Stimulated activated CD8-positive, alpha-beta memory T cell treated with anti-CD3 and anti-CD28 coated beads, Interleukin-2, amount 100 ng/mL, for 48 hours (primary cell): ENCODE measurements at places on chromosomes 7 and 10.

- no peak for DNase-seq
Measured at GRCh38 chr10:50248598-50248997, 2.7 kb downstream of the ASAH2 start.

DNA sequence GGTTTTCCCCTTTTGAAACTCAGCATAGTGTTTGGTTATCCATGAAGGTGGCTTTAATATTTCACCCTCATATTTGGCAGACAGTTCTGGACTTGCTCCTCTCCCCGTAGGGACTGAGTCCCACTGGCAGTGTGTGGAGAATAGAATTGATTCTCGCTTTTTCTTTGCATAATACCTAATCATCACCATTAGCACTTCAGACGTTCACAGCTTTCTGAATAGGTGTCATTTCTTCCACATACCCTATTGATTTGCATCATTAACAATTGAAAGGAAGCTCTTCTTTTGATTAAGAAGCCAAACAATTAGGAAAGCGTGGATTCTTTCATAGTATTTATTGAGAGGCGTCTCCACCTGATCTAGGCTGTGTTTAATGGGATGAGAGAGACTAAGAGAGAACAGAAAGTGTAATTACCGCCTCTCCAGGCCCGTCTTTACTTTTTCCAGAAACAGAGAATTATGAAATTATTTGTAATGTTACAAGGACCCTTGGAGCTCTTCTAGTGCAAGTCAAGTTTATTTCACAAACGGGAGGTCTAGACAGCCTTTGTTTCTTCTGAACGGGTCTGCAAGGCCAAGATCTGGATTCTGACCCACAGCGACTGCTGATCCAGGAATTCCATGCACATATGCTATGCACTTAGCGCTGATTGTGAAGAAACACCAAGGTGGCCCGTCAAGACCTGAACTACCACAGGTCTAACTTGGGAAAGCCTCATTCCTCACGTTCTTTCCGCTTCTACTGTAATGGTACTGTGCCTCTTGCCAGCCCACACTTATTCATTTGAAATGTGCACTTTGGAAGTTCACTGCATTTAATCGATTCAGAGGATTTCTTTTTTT lies 249.9 kb upstream of the C7orf33 start:
- no peak for DNase-seq

- DNase-seq = no peak
Measured at GRCh38 chr7:117312593-117313580, 10.0 kb downstream of the WNT2 start.

- no peak for DNase-seq
Measured at GRCh38 chr10:75525067-75525466, 93.6 kb downstream of the LRMDA start.

DNA sequence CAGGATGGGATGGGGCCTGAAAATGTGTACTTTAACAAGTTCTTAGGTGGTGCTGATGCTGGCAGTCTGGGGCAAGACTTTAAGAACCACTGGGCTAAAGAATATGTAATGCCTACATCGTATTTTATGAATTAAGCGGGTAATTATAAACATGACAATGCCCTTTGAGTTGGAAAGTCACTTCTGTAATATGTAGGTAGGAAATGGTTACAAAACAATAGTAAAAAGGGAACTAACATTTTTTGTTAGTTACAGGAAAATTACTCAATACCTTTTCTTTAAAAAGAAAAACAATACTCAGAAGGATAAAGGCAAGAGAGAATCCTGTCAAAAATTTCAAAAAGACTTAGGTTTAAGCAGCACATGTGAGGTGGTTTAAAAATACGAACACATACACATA lies 48.3 kb upstream of the STEAP4 start:
- no peak for DNase-seq

- DNase-seq = no peak
Measured at GRCh38 chr10:100350914-100351485, 4.0 kb downstream of the SCD start.

DNA sequence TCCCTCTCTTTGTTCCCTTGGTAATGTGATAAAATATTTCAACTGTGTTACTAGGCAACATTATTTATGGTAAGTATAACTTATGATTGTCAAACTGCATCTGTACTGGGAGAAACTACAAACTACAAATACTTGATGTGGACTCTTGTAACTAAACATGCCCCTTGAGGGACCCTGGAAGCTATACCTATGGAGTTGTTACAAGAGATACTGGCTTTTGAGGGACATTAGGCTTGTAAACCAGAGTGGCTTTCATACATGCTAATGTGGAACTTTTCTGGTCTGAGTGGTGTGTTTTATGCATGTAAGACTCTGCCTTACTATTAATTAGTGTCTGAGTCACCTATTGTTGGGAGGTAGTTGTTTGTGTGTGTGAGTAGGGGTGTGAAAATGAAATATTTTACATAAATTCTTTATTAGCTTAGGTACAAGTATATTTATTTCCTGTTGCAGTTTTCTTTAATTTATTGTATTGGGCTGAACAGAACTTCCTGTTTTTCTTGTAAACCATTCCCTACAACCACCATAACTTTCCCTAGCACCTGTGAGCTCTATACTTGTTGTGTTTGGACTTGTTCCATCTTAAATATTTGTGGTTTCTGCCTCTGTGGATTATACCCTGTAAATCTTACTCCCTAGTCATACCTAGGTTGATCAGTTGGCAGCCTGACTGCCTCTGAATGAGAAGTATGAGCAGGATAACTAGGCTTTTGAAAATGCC lies 49.8 kb downstream of the STK31 start:
- no peak for DNase-seq

- no peak for DNase-seq
Measured at GRCh38 chr7:97342512-97342911, 225.0 kb downstream of the SDHAF3 start.

DNA sequence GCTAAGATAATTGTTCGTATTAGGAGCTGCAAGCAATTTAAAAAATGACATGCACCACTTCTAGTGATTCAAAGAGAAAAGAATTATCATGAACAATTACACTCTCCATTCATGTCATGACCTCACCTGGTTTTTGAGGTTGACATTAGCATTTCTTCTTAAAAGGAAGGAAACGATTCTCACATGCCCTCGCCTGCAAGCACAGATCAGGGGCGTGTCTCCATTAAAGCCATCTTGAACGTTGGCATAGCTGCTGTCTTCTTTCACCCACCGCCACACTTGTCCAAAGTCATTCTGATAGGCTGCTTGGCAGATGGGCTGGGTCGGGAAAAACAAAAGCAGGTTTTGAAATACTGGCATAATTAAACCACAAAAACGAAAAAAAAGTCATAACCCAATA lies 19.9 kb downstream of the ANKRD22 start:
- DNase-seq = peak; percentile 21

- peak; percentile 59 for DNase-seq
Measured at GRCh38 chr10:131874991-131875451, 25.8 kb upstream of the PPP2R2D start.

GRCh38 chr7:105198223-105198622 lies 184.2 kb downstream of the KMT2E start:
- DNase-seq = no peak

- DNase-seq = no peak
Measured at GRCh38 chr10:33862536-33863105, 528.2 kb upstream of the NRP1 start.

DNA sequence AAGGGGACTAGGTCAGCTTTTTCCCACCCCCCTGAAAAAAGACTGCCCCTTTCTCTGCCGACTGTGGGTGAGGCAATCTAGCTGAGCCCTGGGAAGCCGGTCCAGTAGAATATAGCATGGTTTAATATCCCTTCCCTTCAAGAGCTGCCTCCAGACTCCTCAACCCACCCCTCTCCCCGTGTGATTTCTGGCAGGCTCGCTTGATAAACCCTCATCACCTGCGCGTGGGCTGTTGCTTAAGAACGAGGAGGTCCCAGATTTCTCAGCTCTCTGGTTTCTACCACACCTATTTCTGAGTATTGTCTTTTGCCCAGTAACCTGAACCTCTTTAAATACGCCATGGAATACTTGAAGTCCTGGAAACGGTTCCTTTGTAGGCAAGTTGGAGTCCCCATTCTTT lies 2.0 kb upstream of the LRRC4 start:
- DNase-seq = no peak
